K562 (cell line): ENCODE measurements at places on chromosomes 11 and 22. TPM values are rescaled to one million over a fixed set of nuclear protein-coding genes. Genes with fewer than 3 reads are reported as not detected.

CD3G gene
- 0.55 and 0.60 TPM in 2 replicates for total RNA-seq

CHKA gene
- 36.5 and 41.4 TPM in 2 replicates for total RNA-seq

ARHGAP20 gene
- 0.07 TPM in 1 of 2 replicates, not detected in the other for total RNA-seq

VPREB1 gene
- not detected in 2 replicates for total RNA-seq

OR9G1 gene
- not detected in 2 replicates for total RNA-seq

NAALAD2 gene
- 0.09 and 0.13 TPM in 2 replicates for total RNA-seq

OR5A1 gene
- total RNA-seq, result not detected in 2 replicates

OR4C45 gene
- total RNA-seq, result not detected in 2 replicates

TBX1 gene
- 34.2 and 35.0 TPM in 2 replicates for total RNA-seq

MMP1 gene
- total RNA-seq, result 0.18 TPM in 1 of 2 replicates, not detected in the other

RTN4RL2 gene
- total RNA-seq, result 1.8 and 1.9 TPM in 2 replicates

OR51Q1 gene
- not detected in 2 replicates for total RNA-seq

OR6A2 gene
- total RNA-seq, result 0.34 and 0.35 TPM in 2 replicates

AGBL2 gene
- 0.93 and 0.96 TPM in 2 replicates for total RNA-seq

SMIM35 gene
- not detected in 2 replicates for total RNA-seq

ADORA2A gene
- total RNA-seq, result 0.66 and 0.98 TPM in 2 replicates

POU2AF2 gene
- not detected in 2 replicates for total RNA-seq

PTPMT1 gene
- total RNA-seq, result 67.2 and 83.6 TPM in 2 replicates

EMID1 gene
- total RNA-seq, result 5.7 and 7.2 TPM in 2 replicates
